ENCODE measurements at places on chromosomes 6 and 20.

DNA sequence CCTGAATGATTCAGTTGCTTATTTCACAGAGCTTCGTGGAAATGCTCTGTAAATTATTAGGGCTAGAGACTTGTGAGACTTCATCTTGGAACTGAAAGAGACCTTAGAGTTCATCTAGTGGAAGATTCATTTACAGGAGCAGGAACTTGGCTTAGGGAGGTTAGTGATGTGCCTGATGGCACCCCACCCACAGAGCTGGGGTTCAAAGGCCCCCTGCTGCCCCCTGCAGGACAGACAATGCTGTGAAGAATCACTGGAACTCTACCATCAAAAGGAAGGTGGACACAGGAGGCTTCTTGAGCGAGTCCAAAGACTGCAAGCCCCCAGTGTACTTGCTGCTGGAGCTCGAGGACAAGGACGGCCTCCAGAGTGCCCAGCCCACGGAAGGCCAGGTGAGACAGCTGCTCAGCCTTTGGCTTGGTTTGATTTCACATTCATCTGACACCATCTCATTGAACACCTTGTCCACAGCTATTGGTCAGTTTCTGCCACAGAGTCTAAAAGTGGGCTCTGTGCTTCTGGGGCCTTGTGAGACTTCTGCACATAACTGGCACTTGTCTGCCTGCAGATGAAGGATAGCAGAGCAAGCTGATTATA is 25.1 kb downstream of the MYBL2 start:
- DNase-seq: no peak

DNA sequence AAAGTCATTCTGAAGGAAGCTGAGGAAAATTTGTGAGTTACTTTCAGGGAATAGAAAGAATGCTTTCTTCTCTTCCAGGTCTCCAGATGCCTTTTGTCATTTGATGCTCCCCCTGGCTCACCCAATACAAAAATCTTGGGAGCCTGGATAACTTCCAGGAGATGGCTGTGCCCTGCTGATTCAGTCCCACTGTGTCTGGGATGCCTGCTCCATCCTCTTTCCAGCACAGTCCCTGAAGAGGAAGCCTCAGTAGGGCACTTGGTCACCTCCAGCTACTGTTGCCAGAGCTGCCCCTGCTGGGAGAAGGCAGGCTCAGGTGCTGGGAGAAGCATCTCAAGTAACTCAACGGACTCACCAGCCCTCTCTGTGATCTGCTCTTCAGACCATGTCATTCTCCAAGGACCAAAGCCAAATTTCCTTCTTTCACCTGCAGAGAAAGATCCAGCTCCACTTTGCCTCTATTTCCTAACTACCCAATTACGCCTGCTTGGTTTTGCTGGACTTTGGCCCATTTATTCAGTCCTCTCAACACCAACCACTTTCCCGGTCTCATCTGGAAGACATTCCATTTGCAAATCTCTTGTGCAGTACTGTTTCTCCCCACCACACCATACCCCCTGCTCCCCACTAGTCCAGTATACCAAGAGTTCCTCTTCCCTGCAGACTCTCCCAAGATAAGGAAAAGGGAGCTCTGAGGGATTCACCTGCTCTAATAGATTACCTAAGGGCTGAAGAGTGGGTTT is 53.3 kb downstream of the SLC23A2 start:
- no peak for DNase-seq

DNA sequence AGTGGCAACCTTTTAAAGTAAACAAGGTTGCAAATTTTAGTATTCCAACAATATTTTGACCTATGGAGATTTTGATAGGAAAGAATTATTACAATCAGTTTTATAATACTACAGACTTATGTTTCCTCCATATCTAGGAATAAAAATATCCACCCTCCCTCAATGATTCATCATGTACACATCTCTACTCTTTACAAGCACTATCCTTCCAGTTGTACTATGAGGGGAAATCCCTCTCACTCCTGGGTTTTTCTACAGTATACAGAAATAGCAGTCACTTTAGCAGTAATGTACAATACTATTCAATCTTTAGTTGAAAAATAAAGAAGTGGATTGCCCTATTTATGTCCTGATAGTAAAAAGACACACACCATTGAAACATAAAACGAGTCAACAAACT is 46.3 kb upstream of the SCML4 start:
- no peak for DNase-seq

GRCh38 chr20:49603209-49603627 is 35.3 kb upstream of the PTGIS start:
- DNase-seq: no peak

GRCh38 chr20:33685328-33686099 is 671 bp downstream of the E2F1 start:
- DNase-seq: peak; percentile 44

GRCh38 chr6:145863988-145864616 is 49.5 kb upstream of the FBXO30 start:
- DNase-seq: no peak

GRCh38 chr20:18543932-18544331 is 23.3 kb upstream of the SMIM26 start:
- no peak for DNase-seq

DNA sequence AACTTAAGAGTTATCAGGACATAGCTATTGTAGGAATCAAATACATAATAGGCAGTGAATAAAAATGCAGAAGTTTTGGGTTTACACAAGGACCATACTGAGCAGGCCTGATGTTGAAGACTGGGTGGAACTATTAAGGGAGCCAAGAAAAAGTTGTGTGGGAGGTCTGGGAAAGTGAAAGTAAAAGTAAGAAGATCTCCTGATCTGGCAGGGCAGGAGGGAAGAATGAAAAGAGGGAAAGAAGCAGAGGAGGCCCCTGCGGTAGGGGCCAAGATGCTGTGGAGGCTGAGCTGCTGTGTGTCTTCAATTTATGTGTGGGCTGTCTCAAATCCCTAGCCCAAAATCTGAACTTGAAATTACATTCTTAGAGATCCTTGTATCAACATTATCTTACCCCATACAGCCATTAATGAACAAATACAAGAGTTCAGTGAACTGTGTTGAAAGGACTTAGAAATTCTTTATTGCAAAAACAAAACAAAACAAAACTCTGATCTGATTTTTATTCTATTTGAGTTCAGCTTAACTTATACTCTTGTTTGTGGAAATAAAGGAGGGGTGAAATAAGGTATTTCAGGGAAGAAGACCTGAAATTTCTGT is 1183.8 kb downstream of the HACE1 start:
- DNase-seq: no peak

GRCh38 chr6:161300823-161301222 is 27.0 kb upstream of the AGPAT4 start:
- no peak for DNase-seq

DNA sequence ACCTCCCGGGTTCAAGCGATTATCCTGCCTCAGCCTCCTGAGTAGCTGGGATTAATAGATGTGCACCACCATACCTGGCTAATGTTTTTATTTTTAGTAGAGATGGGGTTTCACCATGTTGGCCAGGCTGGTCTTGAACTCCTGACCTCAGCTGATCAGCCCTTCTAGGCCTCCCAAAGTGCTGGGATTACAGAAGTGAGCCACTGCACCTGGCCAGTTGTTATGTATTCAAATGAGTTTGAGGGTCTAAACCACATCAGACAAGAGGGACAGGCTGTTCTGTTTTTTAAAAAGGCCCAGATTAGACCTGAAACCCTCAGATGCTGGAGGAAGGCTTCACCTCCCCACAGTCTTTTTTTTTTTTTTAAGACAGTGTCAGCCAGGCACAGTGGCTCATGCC is 4.1 kb upstream of the SPAG4 start:
- DNase-seq: no peak
